ENCODE measurements at places on chromosomes 1 and 21. TPM values are rescaled to one million over a fixed set of nuclear protein-coding genes. Genes with fewer than 3 reads are reported as not detected.

- H3K27me3 ChIP-seq, result no peaks in the 10 kb centered on the region
- no peak for DNase-seq
- no peak overlapping the region for H3K4me3 ChIP-seq
- no peak overlapping the region for H3K27ac ChIP-seq
- H3K36me3 ChIP-seq, result no peaks in the 10 kb centered on the region
Observed at GRCh38 chr1:75630998-75631397, 20.1 kb upstream of the SLC44A5 start.

- no peaks in the 10 kb centered on the region for H3K27me3 ChIP-seq
- H3K4me1 ChIP-seq, result peaks cover 33% of the 10 kb centered on the region
- DNase-seq, result peak; percentile 75
Observed at GRCh38 chr1:110875216-110875731, 2.3 kb downstream of the CD53 start.

Gene C1orf116
- 0.30 TPM for total RNA-seq

Gene TRIM58
- 0.50 TPM for total RNA-seq

Gene OR2M2
- total RNA-seq, result not detected

Measured in natural killer cell (primary cell).